ENCODE measurements at places on chromosomes 16 and 17.
A peak's percentile ranks its signal among the peaks of the same experiment; 100 is the strongest.

- DNase-seq = no peak
Measured at GRCh38 chr16:86391984-86392383, 118.3 kb upstream of the FOXF1 start.

GRCh38 chr16:26952411-26952810, 114.3 kb upstream of the C16orf82 start:
- DNase-seq = no peak

GRCh38 chr16:66487580-66488275, 60.6 kb downstream of the BEAN1 start:
- DNase-seq = no peak

DNA sequence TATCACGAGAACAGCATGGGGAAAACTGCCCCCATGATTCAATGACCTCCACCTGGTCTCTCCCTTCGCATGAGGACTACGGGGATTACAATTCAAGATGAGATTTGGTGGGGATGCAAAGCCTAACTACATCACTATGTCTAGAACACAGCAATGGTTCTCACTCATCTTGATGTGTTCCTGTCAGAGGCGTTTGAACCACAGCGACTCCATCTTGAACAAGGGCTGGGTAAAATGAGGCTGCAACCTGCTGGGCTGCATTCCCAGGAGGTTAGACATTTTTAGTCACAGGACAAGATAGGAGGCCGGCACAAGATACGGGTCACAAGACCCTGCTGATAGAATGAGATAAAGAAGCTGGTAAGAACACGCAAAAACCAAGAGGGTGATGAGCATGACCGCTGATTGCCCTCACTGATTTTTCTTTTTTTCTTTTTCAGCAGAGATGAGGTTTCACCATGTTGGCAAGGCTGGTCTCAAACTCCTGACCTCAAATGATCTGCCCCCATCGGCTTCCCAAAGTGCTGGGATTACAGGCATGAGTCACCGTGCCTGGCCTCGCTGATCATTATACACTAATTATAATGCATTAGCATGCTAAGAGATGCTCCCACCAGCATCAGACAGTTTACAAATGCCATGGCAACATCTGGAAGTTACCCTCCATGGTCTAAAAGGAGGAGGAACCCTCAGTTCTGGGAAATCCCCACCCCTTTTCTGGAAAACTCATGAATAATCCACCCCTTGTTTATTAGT, 3.0 kb upstream of the PPY start:
- no peak for DNase-seq

DNA sequence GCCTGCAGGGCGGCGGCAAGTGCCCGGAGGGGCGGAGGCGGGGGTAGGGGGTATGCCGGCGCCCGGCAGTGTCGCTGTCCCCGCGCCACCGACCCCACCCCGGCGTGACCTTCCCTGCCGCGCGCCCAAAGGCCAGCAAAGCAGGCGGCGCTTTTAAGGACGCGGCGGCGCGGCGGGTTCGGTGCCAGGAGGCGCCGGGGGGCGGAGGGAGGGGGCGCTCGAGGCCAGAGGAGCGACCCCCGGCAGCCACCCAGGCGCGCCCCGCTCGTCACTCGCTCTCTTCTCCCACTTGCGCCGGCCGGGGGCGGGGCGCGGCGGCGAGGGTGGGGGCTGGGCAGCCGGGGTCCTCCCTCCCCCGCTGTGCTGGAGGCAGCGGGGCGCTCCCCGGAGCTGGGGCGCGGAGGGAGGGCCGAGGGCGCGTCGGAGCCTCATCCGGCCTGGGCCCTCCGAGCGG, 8.6 kb upstream of the BAHCC1 start:
- DNase-seq = no peak

DNA sequence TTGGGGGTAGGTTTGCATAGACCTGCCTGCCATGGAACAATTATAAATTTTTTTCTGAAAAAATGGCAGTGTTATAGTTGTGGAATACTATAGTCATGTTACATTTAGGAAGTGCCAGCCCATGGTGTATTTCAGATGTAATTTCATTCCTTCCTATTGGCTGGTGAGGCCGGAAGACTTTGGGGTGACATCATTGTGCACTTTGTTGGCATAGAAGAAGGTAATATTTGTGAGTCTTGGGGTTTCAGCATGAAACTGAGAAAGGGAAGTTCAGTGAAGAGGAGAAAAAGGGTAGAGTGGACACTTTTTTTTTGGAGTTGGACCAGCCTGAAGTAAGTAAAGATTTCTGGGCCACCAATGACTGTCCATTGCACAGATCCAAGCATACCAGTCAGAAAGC, 16.0 kb upstream of the HEATR6 start:
- no peak for DNase-seq

DNA sequence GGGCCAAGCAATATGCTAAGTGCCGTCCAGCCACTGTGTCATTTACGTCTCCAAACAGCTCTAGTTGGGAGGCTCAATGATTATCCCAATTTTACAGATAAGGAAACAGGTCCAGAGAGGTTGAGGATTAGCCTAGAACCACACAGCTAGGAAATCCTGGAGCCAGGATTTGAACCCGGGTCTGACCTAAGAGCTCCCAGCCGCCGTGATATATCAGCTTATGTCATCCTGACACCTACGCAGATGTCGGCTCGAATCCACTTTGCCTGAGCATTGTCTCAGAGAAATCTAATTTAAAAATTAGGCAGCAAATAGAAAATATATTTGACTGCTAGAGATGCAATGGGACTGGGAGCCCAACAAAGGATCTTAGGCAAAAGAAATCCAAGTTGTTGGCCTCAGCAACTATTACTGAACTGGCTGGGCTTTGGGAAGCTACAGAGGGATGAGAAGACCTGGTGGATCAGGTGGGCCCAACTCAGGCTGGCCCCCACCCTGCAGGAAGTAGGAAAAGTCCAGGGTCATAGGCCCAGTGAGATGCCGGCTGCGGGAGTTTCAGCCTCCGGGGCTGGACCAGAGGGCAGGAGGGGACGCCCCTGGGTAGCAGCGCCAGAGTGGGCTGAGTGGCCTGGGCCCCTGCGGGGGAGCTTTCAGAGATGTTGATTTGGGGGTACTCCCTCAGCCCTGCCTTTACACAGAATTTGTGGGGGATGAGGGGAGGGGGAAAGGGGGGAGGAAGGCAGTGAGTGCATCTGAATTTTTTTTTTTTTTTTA, 35.1 kb upstream of the IL21R start:
- peak; percentile 60 for DNase-seq

DNA sequence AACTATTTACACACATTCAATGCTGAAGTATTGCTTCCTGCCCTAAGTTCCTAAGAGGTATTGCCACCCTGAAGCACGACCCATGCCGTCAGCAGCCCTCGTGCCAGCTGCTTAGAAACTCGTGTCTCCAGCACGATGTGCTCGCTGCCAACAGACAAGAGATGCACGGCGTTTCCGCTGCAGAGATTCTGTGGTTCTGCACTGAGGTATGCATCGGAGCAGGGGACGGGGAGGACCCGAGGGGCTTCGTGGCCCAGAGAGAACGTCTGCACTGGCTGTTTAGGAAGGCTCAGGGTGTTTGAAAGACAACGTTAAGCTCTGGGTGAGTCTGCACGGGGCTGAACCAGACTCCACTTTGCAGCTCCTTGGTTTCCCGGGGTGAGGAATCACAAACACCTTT, 82.7 kb upstream of the CREBBP start:
- peak; percentile 85 for DNase-seq

GRCh38 chr16:86431540-86431939, 78.8 kb upstream of the FOXF1 start:
- no peak for DNase-seq

GRCh38 chr17:75827308-75828075, 16.7 kb downstream of the UNC13D start:
- peak; percentile 46 for DNase-seq

DNA sequence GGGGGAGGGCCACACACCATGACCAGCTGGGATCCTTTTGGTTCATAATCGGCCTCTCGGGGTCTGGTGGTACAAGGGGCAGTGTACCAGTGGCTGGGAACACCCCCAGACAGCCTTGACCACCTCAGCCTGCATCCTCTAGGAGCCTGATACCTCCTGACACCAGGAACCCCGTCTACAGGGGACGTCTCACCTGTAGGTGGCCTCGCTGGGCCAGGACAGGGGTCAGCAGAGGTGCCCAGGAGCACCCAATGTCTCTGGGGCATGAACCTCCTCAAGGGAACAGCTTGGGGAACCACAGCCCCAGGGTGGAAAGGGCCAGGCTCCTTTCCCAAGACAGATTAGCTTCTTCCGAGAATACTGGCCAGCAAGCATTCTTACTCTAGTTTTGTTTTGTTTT, 2.5 kb upstream of the METRNL start:
- DNase-seq = no peak

DNA sequence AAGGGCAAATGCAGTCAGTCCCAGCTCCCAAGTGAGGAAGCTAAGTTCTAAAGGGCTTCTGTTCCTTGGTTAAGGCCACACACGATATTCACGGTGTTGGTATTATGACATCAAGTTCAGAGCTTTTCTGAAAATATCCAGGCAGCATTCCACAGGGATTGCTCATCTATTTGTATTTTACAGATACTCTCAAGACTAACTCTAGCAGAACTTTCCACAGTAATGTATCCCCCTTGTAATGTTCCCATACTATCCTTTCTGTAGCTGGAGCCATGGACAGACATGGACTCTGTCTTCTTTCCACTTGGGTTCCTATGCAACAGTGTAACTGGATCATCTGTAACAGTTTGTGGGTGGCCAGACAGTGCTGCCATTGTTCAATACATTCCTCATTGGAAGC, 13.5 kb downstream of the SDR42E1 start:
- no peak for DNase-seq

DNA sequence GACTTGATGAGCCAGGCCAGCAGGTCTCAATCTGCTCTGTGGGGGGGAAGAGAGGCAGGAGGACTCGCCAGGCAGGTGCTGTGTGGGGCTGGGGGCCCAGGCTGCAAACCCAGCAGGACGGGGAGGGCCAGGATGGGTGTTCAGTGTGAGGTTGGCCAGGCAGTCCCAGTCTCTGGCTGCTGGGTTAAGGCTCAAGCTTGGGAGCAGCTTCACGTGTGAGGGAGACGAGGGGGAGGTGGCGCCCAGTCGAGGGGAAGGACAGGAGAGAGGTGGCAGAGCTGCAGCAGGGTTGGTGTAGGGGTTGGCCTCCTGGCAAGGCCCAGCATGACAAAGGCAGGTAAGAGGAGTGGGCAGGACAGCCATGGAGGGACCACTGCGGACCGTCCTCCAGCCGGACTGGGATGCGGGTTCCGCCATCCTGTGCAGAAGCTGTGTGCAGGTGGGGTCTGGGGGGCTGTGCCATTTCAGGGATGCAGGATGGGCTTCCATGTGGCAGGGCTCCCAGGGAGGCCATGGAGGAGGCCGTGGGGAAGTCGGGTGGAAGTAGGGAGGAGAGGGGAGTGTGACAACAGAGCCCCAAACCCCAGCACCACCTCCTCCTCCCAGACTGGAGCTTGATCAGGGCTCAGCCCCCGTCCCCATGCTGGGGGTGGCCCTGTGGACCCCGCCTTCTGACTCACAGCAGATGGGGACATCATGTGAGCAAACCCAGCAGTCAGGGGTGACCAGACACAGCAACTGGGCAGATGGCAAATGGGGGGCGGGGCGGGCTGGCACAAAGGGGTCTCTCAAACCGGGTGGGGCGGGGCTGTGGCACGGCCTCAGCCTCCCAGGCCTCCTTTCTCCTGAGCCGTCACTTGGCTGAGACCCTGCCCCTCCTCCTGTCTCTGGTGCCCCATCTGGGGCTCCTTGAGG, 2.8 kb downstream of the ADGRG1 start:
- DNase-seq = no peak

- no peak for DNase-seq
Measured at GRCh38 chr17:1455291-1455796, 688 bp downstream of the CRK start.

- no peak for DNase-seq
Measured at GRCh38 chr16:58510776-58511628, 4.3 kb upstream of the SETD6 start.

DNA sequence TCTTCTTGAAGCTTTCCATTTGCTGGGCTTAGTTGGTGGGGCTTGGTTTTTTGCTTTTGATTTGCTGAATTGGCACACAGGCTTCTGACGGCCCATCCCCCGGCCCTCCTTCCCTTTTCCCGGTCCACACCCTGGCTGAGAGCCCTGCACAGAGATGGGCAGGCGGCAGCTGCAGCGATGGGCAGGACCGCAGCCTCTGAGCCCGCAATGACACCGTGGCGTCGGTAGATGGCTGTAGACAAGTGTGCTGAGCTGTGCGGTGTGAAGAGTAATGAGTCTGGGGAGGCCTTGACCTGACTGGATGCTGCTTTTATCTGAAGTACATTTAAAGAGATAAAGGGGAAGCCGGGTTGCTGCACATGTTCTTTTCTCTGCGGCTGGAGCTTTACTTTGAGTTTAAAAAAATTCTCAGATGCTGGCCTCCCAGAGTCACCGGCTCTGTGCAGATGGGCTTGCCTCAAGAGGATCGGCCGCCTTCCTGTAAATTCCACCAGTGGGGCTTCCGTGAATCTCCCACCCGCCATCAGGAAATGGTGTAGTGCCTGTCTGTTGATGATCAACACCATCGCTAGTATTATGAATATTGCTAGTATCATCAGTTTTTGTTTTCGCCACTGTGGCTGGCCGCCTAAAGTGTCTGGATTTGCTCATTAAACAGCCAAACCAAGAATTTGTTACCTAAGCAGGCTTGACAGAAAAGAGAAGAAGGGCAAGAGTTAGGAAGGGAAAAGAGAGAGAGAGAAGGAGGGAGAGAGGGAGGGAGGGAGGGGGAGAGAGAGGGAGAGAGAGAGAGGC, 245.6 kb upstream of the RBFOX1 start:
- DNase-seq = no peak

DNA sequence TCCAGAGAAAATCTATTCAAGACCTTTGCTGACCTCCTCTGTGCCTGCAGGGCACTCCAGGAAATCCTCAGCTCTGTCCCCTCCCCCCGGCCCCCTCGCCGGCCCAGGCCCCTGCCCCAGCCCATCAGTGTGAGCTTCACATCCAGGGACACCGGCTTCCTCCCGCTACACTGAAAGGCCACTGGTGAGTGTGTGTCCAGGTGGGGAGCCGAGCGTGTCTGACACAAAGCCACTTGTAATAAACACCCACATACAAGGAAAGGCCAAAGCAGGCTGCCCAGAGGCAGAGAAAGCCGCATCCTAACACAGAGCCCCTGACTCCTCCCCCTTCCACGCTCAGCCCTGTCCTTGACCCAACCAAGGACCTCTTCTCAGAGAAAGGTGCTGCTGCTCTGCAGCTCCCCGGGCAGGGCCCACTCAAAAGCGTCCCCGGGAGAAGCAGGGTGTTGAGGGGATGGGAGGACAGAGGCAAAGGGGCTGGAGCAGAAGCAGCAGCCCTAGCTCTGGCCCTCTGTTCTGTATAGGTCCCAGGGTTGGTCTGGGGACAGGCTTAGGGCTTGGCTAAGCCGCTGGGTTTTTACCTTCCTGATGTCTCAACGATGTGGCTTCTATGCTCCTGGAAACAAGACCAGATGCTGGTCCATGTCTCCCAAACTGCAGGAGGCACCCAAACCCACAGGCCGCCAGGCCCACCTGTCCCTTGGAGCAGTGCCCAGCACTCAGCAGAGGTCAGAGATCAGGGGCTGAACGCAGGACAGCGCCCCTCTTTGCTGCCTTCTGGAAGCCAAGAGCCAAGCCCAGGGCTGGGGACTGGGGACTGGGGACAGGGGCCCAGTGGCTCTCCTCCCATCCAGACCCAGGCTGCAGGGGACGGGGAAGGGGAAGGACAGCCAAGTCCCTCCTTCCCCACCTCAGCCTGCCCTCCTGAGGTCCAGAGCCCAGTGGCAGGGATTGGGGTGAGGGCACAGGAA, 15.3 kb downstream of the MNT start:
- DNase-seq = no peak

Measured in CD8-positive, alpha-beta T cell (primary cell).